ENCODE measurements at places on chromosomes 7 and 10.

DNA sequence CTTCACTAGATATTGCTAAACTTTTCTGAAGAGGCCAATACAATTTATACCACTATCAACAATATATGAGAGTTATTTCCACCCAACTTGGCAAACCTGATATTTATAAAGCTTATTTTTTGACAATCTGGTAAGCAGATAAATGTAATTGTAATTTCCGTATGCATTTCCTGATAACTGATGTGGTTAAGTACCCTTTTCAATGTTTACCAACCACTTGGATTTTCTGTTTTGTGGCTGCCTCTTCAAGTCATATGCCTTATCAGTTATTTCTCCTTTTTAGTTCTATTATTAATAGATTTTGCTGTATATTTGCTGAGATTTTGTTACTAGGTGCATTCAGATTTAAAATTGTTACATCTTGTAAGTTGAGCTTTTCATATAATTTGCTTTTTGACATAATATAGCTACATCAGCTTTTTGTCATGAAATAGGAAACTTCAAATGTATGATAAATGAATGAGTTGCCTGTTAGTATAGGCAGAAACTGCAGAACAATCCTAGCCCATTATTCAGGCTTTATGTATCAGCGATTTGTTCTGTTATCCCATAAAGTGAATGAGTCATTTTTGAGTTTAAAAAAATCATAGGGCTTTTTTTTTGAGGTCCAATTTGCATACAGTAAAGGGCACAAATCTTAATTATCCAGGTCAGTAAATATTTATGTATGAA is 11.5 kb downstream of the SGPL1 start:
- DNase-seq, result no peak

- no peak for DNase-seq
These were observed 22.6 kb downstream of the COL1A2 start for GRCh38 chr7:94417306-94417705.

- no peak for DNase-seq
These were observed 99.0 kb upstream of the ZMIZ1 start for GRCh38 chr10:78969719-78970118.

DNA sequence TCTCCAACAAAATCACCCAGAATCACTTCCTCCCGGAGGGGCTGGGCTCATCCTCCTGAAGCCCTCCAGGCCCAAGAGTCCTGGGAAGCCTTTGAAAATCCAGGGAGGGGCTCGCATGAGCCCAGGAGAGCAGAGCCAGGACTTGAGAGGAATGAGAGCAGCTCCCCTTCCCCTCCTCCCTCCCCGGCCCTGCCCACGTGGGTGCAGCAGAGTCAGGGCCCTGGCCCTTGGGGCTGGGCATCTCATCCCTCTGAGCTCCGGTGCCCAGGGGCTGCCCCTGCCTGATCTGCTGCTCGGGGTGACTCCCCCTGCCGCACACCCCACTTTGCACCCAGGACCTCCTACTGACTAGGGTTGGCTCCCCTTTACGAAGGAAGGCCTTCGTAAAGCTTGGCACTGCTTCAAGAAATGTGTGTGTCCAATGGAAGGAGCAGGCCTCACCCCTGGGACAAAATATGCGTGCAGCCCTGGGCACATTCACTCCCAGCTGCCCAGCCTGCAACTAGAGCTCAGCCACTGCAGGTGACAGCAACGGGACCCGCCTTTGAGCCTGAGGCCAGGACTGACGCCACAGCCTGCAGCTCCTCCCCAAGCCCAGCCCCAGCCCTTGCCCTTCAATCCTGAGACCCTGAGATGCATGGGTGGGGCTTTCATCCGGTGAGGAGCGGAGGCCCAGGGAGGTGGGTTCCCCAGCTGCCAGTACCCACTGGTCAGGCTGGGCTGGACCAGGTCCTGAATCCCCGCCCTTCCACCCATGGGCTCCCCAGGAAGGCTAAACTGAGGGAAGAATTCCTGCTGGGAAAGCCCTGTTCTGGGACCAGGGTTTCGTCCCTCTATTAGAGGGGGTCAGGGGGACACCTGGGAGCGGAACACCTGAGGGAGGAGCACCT is 21.8 kb downstream of the PWWP2B start:
- no peak for DNase-seq

DNA sequence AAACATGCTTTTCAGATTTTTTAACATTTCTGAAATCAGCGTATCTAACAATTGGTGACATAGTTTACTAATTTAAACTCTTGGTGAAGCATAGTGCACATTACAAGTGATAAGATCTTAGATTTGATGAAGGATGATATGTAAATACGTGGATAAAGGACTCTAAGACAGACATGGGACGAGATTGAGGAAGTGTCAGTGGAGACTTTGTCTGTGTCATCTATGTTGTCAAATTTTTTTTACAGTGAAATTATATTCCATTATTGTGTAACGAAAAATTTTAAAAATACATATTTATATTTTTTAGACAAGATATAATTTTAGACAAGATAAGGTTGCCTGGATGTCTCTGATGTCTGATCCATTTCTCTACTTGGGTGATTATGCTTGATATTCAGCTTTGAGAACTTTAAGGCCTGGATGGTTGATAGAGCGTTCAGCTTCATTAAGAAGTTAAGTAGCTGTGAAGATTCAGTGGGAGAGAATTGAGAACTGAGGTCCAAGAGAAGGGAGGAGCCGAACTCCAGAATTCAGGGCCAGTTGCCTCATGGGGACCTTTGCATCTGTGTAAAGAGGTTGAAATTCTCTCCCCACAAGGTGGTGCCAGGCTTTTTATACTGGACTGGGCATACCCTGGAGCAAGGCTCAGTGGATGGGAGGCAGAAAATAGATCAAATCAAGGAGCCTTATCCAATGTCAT is 62.7 kb downstream of the KAT6B start:
- DNase-seq, result no peak

DNA sequence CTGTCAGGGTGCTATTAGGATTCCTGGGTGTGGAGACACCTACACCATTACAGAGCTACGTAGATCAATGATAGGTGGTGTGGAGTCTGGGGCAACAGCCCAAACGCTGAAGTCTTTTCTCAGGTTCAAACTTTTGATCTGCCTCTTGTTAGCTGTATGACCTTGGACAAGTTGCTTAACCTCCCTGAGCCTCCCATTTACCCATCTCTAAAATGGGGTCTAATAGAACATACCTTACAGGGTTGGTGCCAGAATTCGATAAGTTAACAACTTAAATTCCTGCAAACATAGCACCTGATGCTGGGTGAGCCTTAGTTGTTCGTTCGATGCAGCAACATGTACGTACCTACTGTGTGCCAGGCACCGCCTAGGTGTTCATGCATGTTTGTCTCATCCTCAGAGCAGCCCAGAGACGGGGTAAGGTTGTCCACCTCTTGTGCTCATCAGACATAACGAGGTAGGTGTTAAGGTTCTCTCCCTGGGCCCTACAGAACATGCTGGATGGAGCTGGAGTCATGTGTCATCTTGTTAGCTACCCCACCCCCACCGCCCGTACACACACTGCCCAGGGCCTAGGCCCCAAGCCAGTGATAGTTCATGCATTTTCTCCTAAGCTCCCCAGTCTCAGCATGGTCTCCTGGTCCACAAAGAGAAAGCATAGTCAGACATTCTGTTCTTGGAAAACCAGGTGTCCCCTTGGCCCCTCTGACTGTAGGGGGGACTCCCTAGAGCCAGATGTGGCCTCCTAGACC is 41.0 kb upstream of the SLC29A3 start:
- no peak for DNase-seq

DNA sequence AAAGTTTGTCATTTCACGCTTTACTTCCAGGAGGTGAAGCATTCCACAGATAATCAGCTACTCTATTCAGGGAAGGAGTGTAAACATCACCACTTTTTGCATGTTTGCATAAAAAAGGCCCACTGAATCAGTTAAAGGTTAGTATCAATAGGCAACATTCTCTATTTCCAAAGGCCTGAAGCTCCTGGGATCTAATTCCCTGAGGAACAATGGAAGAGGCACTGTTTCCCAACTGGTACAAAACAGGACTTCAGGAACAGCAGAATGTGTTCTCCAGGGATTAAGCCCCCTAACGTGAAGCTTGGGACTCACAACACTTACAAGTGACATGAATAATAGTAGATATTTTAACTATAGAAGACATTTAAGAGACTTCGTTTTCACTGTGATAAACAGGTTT is 6.1 kb downstream of the LRRN3 start:
- DNase-seq, result no peak

GRCh38 chr10:8102708-8103401 is 48.4 kb downstream of the GATA3 start:
- DNase-seq, result no peak

- DNase-seq, result no peak
These were observed 13.3 kb downstream of the SLC26A5 start for GRCh38 chr7:103432712-103433111.

GRCh38 chr10:125035136-125035535 is 93.2 kb downstream of the ZRANB1 start:
- DNase-seq, result no peak

GRCh38 chr7:2812114-2812487 is 32.0 kb downstream of the GNA12 start:
- no peak for DNase-seq

DNA sequence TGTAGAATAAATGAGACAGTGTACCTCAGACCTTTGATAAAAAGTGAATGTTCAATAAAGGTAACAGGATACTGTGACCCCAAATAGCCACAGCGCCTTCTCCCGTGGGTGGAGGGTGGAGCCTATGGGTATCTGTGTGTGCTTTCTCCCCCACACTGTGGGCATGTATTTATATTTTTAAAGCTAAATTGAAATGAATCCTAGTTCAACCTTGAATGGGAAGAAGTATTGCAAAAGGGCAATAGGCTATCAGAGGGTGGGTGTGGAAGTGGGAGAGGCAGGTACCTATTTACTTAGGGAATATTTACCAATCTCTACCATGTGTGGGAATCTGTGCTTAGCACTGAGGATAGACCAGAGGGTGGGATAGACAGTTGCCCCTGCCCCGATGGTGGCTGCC is 68.9 kb downstream of the PFKFB3 start:
- DNase-seq, result no peak

- DNase-seq, result no peak
These were observed 85.2 kb upstream of the CACNA2D1 start for GRCh38 chr7:82528577-82529310.

DNA sequence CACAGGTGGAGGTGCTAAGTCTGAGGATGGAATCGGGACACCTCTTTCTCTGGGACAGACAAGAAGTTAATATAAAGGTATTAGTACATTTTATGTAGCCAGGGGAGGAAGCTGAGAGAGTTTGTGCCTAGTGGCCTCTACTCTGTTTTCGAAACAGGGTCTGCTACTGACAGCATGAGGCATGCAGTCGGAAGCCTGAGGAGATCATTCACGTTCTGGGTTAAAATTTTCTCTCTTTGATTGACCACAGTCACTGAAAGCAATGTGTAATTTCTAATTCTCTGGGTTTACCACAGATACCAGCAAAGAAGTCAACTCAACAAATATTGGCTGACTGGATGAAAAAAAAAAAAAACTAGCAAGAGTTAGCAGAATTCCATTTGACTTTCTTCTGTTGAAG is 53.3 kb upstream of the KCTD7 start:
- no peak for DNase-seq

DNA sequence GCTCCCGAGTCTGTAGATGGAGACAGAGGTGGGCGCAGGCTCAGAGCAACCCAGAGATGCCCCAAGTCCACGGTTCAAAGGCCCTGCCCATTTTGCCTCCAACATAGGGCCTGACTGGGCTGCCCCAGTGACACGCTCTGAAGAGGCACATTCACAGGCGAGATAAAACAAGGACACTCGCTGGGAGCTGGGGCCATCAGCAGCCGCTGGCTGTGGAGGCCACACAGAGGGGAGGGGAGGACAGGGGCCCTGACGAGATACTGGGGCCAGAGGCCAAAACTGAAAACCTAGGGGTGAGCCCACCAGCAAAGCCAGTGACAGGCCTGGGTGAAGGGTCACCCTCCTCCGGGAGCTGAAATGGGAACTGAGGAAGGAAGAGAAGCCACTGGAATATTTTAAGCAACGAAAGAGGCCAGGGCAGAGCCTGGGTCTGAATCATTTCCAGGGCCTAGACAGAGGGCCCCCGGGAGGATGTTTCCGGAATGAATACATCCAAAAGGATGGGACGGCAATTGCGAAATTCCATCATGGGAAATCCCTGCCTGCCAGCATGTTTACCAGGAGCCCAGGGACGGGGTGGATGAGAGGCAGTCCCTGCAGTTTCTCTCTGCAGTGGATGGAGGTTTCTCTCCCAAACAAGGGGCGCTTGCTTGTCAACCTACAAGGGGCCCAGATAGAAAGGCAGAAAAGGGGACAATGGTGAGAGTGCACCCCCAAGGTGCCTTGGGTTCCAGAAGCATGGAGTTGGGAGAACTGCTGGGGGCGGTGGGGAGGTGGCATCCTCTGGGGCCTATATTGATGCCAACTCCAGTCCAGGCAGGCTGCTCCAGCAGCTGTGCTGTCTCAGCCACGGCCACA is 29.0 kb upstream of the HSPA12A start:
- DNase-seq, result no peak

GRCh38 chr10:12934777-12935176 is 66.7 kb downstream of the CCDC3 start:
- DNase-seq, result no peak

- no peak for DNase-seq
These were observed 148.4 kb downstream of the RNF133 start for GRCh38 chr7:122550545-122550944.

- no peak for DNase-seq
These were observed 92.0 kb upstream of the INSIG1 start for GRCh38 chr7:155205368-155206317.

DNA sequence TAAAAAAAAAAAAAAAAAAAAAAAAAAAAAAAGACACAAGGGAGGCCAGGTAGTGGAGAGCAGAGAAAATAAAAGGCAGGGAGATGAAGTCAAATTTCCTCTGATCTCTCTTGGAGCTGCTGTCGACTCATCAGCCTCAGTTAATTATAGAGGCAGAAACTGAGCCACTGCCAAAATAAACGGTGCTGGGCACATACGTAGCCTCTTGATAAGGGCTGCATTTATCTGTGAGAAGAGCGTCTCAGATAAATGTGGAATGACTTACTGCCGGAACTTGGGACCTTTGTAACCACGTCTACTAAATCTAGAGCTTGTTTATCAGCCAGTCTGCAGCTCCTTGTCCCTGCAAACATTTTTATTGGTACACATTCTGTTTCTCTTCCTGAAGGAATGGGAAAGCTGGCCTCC is 162.3 kb downstream of the BAMBI start:
- DNase-seq, result no peak

- no peak for DNase-seq
These were observed 68.0 kb upstream of the ZNF438 start for GRCh38 chr10:31099664-31100063.

- no peak for DNase-seq
These were observed 31.9 kb upstream of the GUSB start for GRCh38 chr7:66013938-66014337.

- no peak for DNase-seq
These were observed 61.8 kb downstream of the PTPRE start for GRCh38 chr10:127968659-127969058.

GRCh38 chr10:104329735-104330134 is 8.5 kb downstream of the ITPRIP start:
- no peak for DNase-seq

- DNase-seq, result no peak
These were observed 36.9 kb downstream of the BAG3 start for GRCh38 chr10:119688033-119688508.

GRCh38 chr7:151243408-151244195 is 4.9 kb downstream of the SMARCD3 start:
- no peak for DNase-seq
